NCI-H1048 (cell line): ENCODE measurements at places on chromosomes 5 and 9.

GRCh38 chr9:129027685-129028191, 393 bp downstream of the SH3GLB2 start:
- no peak for DNase-seq

DNA sequence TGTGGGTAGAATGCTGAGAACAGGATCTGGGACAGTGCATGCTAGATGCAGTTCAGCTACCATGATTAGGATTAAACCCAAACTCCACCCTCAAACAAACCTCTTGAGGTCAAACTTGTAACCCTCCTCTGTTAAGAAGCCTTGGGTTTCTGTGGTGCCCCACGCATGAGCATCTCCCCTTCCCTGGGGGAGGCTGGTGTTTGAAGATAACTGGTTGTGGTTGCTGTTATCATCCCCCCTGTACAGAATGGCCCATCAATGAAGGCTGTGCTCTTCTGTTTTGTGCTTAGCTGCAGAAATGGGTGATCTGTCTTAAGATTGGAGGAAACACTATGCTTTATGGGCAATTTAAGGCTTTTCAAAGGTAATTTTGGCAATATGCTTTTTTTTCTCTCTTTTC, 4.4 kb upstream of the DAB2IP start:
- DNase-seq, result no peak

DNA sequence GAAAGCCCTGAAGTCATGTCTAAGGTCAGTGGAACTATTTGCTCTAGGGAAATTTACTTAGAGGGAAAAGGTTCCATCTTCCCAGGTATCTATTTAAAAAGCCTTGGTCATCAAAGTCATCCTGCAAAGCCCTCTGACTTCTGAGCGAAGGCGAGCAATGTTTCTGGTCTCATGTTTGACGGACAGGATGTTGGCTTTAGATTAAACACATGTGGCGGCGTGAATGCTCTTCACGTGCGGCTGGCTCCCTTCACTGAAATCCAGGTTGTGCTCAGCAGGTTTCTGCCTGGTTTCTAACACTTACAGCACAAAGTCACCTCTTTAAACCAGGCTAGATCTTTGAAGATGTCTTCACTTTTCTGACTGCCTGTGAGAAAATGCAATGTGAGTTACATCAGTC, 5.7 kb upstream of the ZBTB34 start:
- no peak for DNase-seq

DNA sequence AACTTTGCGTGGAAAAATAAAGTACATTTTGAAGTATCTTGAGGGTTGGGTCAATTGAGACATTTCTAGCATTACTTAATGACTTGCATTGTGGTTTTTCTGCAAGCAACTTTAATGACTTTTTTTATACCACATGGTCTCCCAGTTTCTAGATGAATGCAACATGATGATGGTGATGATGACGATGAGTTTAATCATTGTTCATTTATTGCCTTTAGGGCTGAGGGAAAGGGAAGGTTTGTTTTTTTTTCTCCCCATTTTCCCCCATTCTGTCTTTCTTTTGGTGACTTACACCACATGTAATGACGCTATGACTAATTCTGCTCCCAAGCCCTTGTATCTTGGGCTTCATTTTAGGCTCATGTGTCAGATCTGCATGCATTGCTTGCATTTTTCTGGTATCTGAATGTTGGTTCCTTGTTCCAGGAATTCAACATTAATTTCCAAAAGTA, 57.7 kb upstream of the NXNL2 start:
- no peak for DNase-seq

- DNase-seq, result no peak
Measured at GRCh38 chr5:149141957-149142851, 911 bp downstream of the ABLIM3 start.

DNA sequence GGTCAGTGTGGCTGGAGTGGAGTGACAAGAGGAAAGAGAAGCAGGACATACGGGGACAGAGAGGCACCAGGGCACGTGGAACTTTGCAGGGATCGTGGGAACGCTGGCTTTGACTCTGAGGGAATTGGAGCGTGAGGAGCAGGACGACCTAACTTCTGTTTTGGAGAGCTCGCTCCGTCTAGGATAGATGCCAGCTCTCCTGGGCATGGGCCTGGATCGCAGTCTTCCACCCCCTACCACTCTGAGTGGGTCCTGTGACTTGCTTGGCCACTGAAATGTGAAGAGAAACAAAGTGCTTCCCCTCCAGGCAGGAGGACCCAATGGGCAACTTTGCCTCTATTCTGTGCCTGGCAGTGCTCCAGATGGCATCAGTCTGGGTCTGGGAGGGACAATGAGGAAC, 8.7 kb upstream of the SH3PXD2B start:
- DNase-seq, result no peak

- DNase-seq, result no peak
Measured at GRCh38 chr5:107487056-107487542, 183.6 kb downstream of the EFNA5 start.

- DNase-seq, result no peak
Measured at GRCh38 chr9:24776226-24776625, 230.5 kb upstream of the IZUMO3 start.

- DNase-seq, result no peak
Measured at GRCh38 chr5:95237324-95237723, 47.6 kb downstream of the MCTP1 start.

- DNase-seq, result no peak
Measured at GRCh38 chr9:34501889-34502425, 20.8 kb downstream of the ENHO start.

- DNase-seq, result peak; percentile 7
Measured at GRCh38 chr5:115069087-115069968, 100.4 kb downstream of the TRIM36 start.

DNA sequence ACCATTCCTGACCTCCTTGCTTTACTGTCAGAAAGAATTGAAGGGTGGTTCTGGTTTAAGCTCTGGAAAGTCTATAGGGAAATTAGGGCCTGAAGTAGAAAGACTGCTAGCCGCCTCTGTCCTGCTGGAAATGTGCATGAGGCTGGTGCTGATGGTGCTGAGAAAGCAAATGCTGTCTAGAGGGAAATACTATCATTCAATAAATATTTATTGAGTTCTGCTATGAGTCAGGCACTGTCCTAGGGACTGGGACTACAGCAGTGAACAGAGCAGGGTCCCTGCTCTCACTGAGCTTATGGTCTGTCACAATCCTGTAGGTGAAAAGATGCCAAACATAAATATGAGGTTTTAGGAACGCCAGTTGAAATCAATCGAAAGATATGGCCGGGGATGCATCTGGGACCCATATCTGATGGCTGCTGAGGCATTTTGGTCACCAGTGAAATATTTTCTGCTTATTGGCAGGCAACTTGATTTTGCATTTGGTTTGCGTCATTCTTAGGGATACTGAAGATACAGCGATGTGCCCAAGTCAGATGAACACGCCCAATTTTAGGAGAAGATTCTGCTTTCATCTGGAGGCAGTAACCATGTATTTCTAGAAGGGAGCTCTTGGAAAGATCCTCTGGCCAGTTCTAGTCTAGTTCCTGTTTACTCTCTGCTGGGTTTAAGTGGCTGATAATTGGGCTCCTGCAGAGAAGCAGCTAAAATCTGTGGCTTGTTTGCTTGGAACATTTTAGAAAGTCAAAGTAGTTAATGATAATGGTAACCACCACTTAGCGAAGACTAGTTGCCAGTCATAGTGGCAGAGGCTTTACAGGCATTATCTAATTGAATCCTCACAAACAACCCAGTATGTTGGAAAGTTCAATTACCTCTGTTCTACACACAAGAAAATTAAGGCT, 73.3 kb downstream of the INSYN2B start:
- DNase-seq, result no peak

DNA sequence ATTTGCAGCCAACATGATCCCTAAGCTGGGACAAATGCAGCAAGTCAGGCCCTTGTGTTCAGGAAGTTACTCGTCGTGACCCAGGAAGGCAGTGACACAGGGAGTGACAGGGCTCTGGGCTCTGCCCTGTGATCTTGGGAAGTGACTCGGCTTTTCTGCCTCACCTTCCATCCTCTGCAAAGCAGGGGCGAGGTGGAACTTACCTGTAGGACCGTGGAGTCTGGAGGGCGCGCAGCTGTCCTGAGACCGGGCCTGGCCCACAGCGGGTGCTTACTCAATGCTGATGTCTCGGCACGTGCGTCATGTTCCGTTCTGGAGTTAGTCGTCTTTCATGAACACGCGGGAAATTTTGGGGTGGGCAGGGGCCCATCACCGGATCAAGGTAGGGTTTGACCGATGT, 22.8 kb upstream of the LPCAT1 start:
- no peak for DNase-seq

DNA sequence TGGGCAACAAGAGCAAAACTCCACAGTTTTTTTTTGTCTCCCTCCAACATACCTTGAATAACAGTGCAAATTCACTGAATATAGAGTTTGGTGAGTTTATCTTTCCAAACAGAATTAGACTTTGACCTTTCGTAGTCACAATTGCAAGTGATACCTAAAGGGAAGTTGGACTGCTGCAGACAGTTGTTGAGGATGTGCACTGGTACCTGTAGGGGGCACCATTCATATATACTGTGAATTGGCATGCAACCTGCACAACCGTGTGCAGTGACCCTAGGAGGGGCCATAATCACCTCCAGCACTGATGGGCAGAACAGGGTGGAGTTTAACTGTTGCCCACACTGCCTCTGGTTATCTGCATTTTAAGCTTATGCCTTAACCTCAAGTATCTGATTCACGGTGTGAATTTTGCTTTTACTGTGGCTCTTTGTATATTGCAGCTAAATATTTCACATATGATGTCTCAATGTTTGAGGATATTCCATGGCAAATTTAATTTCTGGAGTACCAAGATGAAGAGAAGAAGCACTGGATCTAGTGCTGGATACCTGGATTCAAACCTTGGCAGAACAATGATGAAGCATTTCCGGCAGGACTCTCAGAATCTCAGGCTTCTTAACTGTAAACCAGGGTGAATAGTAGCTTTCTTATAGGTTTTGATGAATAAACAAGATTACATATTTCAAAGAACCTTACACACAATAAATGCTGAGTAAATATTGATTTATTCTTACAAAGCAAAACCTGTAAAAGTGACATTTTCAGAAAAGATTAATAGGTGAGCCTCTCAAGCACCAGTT, 144.3 kb downstream of the ACTBL2 start:
- no peak for DNase-seq

GRCh38 chr9:127489471-127490115, 38.3 kb downstream of the LRSAM1 start:
- DNase-seq, result no peak

GRCh38 chr5:54440456-54440893, 15.0 kb upstream of the HSPB3 start:
- DNase-seq, result no peak

GRCh38 chr9:91746357-91746756, 203.7 kb downstream of the ROR2 start:
- no peak for DNase-seq

GRCh38 chr5:113067635-113068344, 91.2 kb downstream of the DCP2 start:
- DNase-seq, result no peak

- DNase-seq, result no peak
Measured at GRCh38 chr5:7494481-7495130, 98.7 kb downstream of the ADCY2 start.

DNA sequence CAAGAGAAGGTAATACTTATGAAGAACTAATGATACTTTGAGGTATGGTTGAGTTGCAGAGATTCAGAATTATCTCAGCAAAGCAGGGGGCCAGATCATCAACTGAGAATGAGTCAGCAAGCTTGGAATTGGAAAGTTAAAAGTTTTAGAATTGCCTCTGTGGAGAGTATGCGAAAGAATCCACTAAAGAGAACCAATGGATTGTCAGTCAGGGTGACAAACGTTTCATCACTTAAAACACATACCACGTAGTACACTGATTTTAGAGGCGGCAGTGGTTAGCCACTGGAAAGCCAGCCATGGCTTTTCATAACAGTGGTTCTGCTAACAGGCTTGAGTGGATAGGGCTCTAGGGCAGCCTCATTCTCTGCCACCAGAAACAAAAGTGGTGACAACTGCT, 30.7 kb downstream of the AOPEP start:
- DNase-seq, result no peak

GRCh38 chr5:167014401-167015056, 1276.9 kb upstream of the WWC1 start:
- DNase-seq, result no peak

DNA sequence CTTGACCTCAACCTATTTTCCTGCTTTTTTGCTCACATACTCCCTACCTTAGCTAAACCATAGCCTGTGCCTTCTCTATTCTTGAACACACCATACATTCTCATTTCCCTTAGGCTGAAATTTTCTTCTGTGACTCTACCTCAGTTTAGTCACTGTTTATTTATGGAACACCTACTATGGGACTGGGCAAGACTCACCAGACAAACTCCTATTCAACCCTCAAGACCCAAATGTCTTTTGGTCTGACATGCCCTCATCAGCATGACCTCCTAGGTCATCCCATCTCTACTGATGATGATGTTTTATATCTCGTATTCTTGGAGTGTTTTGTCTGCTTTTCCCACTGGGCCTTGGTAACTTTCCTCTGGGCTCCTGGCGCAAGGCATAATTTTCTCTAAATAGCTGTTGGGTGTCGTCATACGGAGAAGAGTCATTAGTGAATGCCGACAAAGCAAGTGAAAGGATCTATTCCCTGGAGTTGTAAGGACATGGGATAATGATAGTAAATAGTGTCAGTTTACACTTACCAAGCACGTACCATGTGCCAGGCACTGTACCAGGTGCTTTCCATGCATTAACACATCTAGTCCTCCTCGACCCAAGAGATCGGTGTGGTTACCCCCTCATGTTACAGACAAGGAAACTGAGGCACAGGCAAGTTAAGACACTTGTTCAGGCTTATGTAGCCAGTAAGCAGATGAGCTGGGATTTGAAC, 22.4 kb upstream of the PITX1 start:
- no peak for DNase-seq

- no peak for DNase-seq
Measured at GRCh38 chr5:132840313-132840712, 9.9 kb upstream of the SHROOM1 start.

DNA sequence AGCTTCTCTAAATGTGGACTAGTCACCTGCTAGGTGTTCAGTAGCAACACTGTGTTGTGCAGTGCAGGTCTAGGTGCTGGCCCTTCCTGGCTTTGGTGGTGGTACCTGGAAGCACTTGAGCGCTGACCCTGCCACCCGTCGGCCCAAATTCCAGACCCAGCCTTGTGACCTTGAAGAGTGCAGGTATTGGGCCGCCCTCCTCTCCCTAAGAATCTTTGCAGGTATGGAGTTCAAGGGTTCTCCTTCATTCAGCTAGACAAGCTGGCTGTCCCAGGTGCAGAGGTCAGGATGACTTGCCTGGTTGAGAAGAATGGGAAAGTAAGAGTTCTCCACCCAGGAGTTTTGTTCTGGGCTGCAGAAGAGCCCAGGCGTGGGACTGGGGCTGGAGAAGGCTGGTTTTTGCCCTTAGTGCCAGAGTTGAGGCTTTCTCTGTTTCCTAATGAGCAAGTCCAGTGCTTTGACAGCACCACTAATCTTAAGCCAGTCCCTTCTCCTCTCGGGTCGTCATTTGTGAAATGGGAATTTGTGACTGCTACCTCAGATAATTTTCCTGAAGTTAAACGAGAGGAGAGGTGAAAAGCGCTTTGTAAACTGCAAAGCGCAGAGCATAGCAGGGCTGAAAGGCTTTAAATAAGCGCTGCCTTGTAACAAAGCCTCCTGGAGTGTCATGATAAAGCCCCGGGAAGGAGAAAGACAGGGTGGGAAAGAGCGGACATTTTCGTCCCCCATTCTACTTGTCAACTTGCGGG, 4.0 kb downstream of the FOXE1 start:
- DNase-seq, result no peak

GRCh38 chr5:154758493-154758892, 3.3 kb downstream of the LARP1 start:
- no peak for DNase-seq

- no peak for DNase-seq
Measured at GRCh38 chr5:93899026-93899600, 157.7 kb upstream of the POU5F2 start.

GRCh38 chr9:1319436-1319835, 269.3 kb downstream of the DMRT2 start:
- no peak for DNase-seq
